ENCODE measurements at places on chromosomes 3 and 15.

DNA sequence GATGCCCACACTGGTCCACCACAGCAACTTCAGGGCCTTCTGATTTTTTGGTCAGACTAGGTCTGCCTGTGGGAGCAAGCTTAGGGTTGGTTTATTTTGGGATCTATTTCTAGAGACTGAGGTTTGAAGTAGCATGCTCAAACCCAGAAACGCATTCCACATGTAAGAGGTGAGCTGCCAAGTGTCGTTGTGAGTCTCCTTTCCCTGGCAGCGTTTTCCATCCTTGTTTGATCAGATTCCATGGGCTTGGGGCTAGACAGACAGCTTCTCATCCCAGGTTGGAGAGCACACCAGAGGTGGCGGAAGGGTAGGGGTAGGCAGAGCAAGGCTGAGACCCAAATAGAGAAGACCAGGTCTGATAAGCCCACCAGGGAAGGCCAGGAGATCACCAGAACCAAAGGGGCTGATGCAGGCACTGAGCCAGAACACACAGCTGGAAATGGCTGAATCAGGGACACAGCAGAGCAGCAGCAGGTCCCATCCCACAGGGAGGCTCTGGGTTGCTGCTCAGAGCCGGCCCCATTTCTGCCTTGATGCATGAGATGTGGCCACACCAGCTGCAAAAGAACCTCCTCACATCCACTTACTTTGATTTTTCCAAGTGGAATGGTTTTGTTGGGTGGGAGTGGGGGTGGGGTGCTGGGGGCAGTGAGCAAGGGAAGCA is 186.8 kb downstream of the THSD4 start:
- no peak for DNase-seq

- no peak for DNase-seq
These were observed 49.2 kb downstream of the SLC41A3 start for GRCh38 chr3:126034481-126035361.

- no peak for DNase-seq
These were observed 546.8 kb downstream of the TBL1XR1 start for GRCh38 chr3:176650478-176650877.

DNA sequence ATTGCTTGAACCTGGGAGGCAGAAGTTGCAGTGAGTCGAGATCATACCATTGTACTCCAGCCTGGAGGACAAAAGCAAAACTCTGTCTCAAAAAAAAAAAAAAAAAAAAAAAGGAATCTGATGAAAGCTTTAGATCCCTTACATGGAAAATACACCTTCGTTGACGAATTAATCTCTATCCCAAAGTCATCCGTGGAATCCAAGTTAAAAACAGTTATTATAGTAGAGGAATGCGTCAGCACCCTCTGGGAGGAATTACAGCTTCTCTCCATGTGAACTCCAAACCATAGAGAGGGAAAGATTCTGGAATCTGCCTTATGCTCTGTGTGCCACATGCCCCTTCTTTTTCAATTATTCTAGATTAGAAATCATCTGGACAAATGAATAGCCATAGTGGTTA is 192.3 kb upstream of the C2CD4B start:
- DNase-seq, result no peak

- no peak for DNase-seq
These were observed 5.3 kb downstream of the EIF5A2 start for GRCh38 chr3:170903123-170903522.

GRCh38 chr15:82172506-82172905 is 90.0 kb downstream of the EFL1 start:
- DNase-seq, result no peak

DNA sequence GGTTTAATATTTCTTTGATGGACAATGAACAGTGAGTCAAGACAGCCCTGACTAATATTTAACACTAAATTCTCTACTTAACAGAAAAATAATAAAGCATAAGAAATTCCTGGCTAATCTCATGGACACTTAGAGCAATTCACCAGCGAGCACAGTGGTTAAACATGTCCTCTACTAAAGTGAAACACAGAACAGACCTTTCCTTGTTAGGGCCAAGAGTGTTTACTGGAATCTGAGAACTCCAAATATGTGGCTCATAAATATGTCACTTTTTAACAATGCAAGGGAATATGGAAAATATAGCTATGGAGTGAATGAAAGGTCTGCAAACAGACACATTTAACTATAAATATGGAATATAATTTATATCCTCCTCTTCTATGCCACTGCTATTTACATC is 18.6 kb upstream of the IGSF10 start:
- DNase-seq, result no peak

DNA sequence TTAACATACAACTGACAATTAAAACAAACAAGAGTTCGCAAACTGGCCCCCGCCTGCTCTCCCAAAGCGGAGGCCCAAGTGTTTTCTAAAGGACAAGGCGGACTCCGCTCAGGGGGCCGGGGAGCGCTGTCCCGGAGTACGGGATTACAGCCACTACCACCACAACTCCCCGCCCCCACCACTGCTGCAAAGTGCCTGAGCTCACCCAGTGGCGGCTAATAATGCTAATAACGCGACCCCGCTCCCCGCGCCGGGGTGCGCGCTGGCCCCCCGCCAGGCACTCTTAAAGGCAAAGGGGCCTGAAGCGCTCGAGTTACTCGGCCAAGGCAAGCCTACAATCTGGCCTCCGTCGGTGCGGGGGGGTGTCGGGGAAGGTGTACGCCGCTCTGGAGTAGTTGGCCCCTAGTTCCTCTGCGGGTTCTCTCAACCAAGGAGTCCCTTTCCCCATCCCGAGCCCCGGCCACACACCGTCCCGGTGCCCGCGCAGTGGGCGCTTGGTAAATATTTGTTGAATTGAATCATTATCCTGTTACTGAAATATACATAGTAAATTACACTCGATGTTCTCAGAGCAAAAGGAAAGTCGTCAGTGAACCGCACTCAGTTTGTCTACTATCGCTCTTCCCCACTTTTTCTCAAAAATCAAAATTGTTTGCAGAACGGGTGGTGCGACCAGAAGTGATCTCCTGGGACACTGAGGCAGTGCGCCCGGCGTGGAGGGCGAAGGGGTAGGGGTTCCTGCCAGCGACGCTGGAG is 827 bp downstream of the WNT5A start:
- DNase-seq, result no peak

GRCh38 chr15:99467853-99468464 is 97.8 kb upstream of the MEF2A start:
- DNase-seq, result no peak

DNA sequence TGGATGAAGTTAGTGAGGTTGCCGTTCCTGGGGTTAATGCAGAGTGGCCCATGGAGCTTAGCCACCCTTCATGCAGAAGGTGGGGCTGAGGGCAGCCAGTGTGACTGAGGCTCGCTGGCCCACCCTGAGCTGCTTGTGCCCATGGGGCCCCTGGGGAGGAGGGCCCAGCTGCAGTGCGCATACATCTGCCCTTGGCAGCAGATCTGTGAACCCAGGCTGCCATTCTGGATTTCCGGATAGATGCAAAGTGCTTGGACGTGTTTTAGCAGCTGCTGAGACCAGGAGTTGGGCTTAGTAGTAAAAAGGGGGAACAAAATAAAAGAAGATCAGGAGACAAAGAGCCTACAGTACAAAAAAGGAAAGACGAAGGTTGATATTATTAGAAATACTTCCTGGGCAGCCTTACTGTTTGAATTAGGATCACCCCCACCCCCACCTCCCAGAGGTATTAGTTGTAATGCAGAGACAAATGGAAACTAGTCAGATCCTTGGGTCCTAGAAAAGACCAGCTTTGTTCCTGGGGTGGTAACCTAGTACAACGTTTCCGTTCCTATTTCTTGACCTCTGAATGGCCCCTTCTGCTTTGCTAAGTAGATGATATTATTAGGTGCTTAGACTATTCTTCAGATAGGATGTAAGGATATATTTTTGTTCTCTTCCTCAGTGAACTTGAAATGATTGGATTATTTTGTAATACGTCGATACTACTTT is 70.2 kb downstream of the IGF1R start:
- no peak for DNase-seq

GRCh38 chr3:128698211-128699047 is 27.6 kb upstream of the RAB7A start:
- no peak for DNase-seq

DNA sequence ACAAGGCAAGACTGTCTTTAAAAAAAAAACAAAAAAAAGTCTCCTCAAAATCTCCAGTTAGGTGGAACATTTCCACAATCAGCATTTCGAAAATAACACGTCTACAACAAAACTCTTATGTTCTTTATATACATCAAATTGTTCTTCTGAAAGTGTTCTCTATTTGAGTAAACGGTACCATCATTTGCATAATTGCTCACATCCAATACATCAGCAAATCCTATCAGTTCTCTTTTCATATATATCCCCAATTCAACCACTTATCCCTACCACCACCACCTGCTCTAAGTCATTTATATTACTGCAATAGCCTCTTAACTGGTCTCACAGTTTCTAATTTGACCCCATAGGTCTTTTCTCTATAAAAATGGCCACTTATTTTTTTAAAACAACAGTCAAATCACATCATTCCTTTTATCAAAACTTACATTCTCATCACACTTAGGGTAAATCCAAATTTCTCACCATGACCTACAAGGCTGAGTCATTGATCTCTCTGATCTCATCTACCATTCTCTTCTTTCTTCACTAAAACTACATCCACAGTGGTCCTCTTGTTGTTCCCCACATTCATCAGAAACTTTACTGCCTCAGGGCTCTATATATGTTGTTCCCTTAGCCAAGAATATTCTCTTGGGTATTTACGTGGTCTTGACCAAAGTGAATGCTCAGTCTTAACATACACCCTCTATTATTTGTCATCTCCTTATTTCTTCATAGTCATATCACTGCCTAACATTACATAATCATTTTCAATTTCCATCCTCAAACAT is 237.0 kb downstream of the SCAPER start:
- no peak for DNase-seq

DNA sequence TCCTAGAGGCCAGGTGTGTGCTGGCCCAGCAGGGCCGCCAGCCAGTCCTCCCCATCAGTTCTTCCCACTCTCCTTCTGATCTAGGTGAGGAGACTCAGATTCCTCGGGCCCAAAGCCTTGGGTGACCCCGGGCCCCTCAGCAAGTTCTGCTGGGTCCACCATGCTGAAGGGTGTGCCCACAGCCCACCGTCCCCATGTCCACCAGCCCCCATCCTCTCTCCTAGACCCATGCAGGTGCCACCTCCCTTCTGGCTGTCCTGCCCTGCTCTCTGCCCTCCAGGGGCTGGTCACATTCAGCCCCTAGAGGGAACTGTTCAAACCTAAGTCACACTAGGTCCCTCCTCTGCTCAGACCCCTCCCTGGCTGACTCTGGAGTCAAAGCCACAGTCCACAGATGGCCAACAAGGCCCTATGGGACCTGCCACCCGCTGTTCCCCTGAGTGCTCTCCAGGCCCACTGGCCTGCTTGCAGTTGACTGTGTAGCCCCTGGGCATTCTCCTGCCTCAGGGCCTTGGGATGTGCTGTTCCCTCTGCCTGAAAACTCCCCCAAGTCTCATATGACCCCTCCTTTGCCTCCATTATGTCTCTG is 878 bp upstream of the TLR9 start:
- no peak for DNase-seq

- DNase-seq, result no peak
These were observed 142.2 kb downstream of the FOXP1 start for GRCh38 chr3:71441217-71441924.

- no peak for DNase-seq
These were observed 67.8 kb downstream of the PLXNA1 start for GRCh38 chr3:127050733-127051132.

GRCh38 chr3:100516838-100517237 is 24.4 kb downstream of the TMEM45A start:
- no peak for DNase-seq

DNA sequence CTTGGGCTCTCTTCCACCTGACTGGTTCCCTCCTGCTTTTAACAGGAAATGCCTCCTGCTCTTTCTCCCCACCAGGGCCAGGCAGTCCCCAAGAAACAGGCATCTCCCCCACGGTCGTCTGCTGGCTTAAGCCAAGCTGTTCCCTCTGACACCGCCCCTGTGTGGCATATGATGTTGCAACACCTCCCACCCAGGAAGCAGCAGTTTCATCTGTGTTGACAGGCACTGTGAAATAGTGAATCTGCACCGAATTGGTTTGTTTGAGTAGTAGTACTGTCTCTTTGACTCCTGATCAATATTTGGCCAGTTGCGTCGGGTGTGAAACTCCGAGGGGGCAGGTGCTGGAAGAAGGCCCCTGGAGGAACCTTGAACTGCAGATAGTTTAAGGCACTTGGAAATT is 188.8 kb downstream of the FEZF2 start:
- no peak for DNase-seq

DNA sequence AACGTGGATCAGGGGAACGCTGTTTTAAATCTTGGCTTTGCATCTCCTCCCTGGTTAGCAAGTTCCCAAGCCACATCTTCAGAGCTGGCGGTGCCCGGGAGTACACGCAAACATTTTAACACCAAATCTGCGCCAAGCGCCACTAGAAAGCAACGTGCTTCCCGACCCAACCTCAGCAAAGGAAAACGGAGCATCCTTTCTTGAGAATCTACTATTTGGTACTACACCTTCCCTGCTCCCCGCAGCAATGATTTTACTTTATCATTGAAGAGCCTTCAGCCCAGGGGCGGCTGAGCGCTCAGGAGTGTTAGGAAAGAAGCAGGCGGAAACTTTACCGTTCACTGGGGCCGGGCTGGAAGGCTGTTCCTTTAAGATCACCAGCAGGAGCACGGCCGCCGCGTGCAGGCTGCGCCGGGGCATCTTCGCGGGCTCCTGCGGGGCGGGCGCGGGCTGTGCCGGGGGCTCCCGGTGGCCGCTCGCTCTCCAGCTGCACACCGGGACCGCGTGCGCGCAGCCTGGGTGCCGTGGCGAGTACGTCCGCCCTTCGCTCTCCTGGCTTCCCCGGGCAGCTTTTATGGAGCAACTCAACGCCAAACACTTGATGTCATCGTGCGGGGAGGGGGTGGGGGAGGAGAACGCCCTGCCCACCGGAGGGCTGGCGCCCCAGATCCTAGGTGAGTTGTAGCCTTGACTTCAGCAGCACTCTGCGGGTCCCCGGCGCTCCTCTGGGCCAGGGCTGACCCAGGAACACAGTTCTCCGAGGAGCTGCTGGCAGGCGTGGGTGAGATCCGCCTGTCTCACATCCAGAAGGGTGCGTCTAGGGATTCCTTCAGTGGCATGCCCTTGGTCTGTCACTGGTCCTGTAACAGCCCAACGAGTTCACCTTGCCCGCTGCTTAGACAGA is at the start of gene CA12:
Gene CA12 (minus strand): TSS at position 546 of the 904 bp plus-strand sequence. CDS start 126 bp downstream, at position 420.
- no peak for DNase-seq

- DNase-seq, result no peak
These were observed 68.5 kb downstream of the KCNH8 start for GRCh38 chr3:19216669-19217337.

DNA sequence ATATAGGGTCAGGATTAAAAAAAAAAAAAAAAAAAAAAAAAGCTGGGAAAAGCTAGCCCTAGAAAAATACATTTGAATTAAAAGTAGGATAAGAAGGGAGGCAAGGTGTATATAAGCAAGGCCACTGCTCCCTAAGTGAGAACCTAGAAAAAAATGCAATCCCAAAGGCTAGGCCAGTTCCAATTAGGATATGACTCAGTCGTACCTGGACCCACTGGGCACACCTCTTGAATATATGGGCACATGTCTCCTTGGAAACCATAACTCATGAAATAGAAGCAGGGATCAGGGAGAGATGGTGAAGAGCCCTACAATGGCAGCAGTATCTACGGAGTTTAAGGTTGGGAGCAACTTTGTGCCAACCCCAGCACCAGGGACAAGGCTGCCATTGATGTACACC is 314.1 kb upstream of the IL12A start:
- no peak for DNase-seq
